ENCODE measurements at places on chromosomes 3 and 15.

DNA sequence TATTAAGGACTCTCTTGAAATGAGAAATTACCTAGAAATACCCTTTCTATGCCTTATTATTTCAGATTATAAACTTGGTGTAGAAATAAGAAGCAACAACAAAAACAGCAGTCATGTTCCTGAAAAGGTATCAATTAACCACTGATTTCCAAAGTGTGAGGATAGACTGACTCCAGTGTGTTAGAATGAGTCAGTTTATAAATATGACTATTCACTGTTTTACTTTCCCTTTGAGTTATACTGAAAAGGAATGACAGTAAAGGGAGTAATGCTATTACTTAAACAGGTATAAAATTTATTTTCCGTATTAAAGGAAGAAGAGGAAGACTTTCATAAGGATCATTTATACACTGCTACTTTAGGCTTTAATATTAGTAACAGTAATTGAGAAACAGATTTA is 12.9 kb downstream of the GMNC start:
- DNase-seq: no peak

DNA sequence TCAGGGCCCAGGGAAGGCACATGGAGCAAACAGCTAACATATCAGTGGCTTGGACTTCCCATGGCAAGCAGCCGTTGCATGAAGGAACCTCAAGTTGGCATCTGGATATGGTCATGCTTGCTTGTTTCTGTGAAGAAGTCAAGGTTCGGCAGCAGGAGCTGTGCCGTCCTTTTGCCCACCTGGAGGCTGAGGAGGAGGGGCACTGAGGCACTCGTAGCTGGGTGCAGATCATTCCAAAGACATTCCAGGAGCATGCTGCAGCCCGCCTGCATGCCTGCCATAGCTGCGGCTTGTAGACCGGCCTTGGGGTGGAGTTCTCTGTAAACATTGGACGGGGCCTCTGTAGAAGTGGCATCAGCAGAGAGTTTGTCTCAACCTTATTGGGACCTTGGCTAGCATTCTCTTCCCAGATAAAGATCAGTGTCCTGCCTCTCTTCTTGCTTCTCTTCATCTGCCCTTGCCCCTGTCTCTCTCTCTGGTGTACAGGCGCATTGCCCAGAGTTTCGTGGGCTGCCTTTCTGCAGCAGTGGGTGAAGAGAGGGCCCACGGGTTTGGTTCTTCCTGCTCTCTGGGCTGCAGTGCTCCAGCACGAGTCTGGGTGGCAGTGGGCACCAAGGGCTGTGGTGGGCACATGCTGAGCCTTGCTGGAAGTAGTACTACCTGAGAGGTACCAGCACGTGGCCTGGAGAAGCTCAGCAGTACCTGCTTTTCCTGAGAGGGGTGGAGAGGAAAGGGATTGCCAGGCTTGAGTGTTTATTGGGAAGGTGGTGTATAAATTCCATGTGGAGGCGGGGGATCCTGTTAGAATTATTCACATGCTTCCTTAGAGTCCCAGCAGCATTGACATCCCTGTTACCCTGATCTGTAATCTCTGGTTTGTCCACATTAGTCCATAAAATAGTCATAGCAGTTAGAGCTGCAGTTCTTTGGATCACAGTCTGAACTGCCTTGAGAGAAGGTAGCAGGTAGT is 49.4 kb downstream of the CHCHD6 start:
- DNase-seq: no peak

DNA sequence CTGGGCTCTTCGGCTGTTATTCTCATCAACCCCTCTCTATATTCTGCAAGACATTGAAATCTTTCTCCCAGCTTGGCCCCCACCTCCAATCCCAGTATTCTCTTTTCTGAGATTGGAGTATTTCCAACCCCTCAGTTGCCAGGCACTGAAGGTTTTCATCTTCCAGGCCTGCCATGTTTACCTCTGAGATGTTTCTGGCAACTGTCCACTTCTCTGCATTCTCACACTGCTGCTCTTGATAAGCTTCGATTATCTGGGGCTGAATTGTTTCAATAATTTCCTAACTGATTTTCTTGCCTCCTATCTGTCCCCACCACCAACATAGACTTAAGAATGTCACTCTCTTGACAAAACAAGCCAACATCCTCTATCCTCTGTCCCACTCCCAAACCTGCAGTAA is 1.4 kb upstream of the GPR156 start:
- no peak for DNase-seq

GRCh38 chr3:7504886-7505775 is 644.2 kb downstream of the GRM7 start:
- DNase-seq: no peak

GRCh38 chr15:22224241-22224671 is 143.9 kb downstream of the OR4M2 start:
- peak; percentile 17 for DNase-seq

GRCh38 chr3:169387751-169388696 is 275.5 kb downstream of the MECOM start:
- DNase-seq: no peak

Data from stimulated activated CD4-positive, alpha-beta T cell treated with anti-CD3 and anti-CD28 coated beads, Interleukin-15, amount 100 ng/mL, for 24 hours (primary cell).